NAMALWA (cell line): ENCODE measurements at places on chromosomes 16 and 17.

DNA sequence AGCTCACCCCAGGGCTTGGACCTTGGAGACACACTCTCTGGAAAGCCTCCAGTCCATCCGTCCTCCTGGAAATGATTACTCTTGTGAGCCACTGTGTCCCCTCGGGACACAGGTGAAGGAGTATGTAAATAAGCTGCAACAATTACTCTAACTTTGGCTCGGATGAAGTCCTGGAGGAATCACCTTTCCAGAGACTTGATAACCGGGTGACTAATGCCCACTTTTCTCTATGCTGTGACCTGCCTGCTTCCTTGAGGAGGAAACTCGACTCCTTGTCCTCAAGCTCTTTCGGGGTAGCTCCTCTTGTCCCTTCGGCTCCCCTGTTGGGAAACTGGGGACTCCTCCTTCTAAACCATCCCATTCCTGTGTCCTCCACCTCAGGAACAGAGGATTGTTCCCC lies at the start of gene OR1A1:
TSS of gene OR1A1 (plus strand) at position 301 of the 400 bp plus-strand sequence. CDS start 7,954 bp downstream, outside the sequence.
- no peak for DNase-seq

- no peak for DNase-seq
Observed at GRCh38 chr16:84942786-84943185, 68.5 kb downstream of the ZDHHC7 start.

GRCh38 chr17:55635253-55635914 lies 87.3 kb downstream of the TMEM100 start:
- no peak for DNase-seq

GRCh38 chr16:27325736-27326135 lies 12.0 kb downstream of the IL4R start:
- no peak for DNase-seq

- no peak for DNase-seq
Observed at GRCh38 chr16:50360033-50360778, 8.6 kb downstream of the BRD7 start.

- no peak for DNase-seq
Observed at GRCh38 chr16:3182608-3183444, 5.2 kb upstream of the OR1F1 start.

DNA sequence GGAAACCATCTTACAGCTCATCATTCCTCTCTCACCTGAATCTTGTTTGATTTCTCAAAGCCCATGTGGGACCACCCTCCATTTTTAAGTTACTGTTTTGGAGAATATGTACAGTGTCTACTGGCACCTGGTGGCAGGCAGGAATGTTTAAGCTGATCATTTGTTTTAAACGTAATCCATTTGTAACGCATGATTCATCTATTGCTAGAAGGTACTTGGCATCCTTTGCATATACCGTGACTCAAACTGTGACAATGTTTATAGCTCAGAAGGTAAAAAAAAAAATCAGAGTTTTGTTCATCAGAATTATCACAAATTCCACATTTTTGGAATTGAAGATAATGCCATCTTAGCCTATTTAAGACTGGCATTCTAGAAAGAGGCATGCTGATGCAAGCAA lies 1007.5 kb upstream of the EEF2KMT start:
- no peak for DNase-seq

DNA sequence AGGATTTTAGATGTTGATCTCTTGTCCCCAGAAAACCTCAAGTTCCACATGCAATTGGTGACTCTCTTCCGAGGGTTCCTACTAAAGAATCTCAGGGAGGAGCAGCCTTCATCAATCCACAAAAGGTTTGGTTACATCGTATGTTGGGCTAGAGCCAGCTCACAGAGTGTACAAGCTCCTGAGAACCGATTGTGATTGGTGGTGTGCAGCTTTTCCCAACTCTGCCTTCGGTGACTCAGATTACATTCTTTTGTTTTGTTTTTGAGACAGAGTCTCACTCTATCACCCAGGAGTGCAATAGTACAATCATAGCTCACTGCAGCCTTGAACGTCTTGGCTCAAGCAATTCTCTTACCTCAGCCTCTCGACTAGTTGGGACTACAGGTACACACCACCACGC lies 172.4 kb downstream of the PMP22 start:
- DNase-seq, result no peak

GRCh38 chr17:4433515-4434031 lies at the start of gene SPNS3:
SPNS3 (plus strand) TSS chr17:4433940; CDS start chr17:4433968, 28 bp downstream.
- peak; percentile 55 for DNase-seq

- DNase-seq, result peak; percentile 83
Observed at GRCh38 chr17:49556223-49556943, 19.3 kb upstream of the NXPH3 start.
